ENCODE measurements at places on chromosomes 12 and 14.
A peak's percentile ranks its signal among the peaks of the same experiment; 100 is the strongest.

GRCh38 chr14:57287745-57288144, 19.0 kb downstream of the AP5M1 start:
- no peak for DNase-seq

DNA sequence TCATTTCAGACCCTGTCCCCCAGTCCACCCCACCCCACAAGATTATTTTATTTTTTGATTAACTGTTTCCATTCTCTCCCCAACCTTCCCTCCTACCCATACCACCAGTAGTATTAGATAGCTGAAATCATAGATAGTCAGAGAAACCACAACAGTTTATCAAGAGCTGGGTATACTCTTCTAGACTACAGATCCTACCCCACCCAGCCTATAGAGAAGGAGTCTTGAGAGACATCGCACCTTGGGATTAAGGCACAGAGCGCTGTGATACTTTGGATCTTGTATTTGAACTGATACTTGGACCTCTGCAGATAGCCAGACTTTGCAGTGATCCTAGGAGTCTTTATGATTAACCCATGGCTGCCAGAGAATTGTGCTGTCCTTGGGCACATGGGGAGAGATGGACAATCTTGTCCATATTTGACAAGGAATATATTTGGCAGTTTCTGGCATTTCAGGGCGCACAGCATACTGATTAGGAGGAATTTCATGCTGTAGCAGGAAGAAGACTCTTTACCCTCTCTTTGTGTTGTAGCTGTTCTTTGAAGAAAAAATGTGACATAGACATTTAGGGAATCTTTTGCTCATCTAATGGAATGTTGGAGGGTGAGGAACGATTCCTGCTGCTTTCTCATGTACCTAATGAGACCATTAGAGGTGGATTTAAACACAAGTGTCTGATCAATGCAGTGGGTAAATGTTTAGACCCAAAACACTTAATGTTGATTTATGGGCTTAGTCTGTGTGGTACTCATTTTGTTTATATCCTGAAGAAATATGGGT, 982 bp downstream of the RBMS2 start:
- no peak for DNase-seq

GRCh38 chr12:55831447-55831815, 2.0 kb upstream of the DNAJC14 start:
- no peak for DNase-seq

DNA sequence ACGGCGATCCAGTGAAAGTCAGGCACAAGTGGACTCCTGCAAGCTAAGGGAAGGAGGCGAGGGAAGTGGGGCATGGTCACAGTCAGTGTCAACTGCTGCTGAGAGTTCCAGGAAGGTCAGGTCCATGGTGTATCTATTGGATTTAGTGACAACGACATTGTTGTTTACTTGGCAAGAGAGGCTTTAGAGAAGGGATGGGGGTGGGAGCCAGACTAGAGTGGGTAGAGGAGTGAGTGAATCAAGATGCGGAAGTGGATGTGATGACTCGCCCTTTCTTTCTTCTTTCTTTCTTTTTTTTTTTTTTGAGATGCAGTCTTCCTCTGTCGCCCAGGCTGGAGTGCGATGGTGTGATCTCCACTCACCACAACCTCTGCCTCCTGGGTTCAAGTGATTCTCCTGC, 12.5 kb downstream of the P2RX7 start:
- DNase-seq: no peak

DNA sequence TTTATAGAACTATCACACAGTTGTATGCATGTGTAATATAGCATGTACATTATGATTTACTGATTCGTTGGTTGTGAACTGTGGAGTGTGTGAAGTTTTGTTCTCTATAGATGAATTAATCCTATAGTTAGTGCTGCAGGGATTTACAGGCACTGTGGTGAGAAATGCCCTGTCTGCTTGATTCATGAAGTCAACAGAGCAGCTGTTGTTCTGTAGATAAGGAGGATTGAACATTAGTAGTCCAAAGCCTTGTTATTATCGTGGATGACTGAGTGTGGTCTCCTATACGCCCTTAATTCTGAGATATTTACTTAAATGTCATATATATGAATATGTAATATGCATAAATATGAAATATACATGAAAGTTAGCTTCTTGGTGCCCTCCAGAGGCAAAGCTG, 98.3 kb downstream of the DNAH10 start:
- no peak for DNase-seq

- DNase-seq: no peak
These were observed 116.7 kb upstream of the CAND1 start for GRCh38 chr12:67152451-67152850.

DNA sequence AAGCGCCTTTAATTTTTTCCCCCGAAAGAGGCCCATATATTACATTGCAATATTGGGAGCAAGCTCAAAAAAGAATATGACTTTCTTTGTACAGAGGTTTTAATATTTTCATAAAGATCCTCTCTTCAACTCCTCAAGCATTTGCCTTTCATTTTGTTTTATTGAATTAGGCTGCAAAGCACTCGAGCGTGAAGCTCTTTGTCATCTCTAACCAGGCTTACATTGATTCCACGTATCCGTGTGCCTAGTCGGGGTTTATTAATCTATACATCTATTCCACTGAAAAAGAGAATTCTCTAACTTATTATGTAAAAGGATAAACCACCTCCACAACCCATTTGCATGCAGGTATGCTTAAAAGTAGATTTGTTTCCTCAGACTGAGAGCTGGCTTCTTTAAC, 234.8 kb upstream of the TMPO start:
- no peak for DNase-seq

DNA sequence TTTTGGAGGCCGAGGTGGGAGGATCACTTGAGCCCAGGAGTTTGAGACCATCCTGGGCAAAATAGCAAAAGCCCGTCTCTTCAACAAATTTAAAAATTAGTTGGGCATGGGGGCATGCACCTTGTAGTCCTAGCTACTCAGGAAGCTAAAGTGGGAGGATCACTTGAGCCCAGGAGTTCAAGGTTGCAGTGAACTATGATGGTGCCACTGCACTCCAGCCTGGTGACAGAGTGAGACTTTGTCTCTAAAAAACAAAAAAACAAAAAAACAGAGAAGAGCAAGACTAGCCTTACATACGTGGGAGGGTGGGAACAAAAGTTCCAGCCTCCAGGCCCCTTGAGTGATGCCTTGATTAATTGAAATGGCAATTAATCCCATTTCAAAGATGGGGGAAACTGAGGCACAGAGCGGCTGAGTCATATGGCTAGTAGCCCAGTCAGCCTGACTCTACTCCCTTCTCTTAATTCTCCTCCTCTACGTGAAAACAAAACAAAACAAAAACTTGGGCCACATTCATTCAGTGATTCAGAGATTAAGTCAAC, 3.3 kb upstream of the FAM222A start:
- no peak for DNase-seq

DNA sequence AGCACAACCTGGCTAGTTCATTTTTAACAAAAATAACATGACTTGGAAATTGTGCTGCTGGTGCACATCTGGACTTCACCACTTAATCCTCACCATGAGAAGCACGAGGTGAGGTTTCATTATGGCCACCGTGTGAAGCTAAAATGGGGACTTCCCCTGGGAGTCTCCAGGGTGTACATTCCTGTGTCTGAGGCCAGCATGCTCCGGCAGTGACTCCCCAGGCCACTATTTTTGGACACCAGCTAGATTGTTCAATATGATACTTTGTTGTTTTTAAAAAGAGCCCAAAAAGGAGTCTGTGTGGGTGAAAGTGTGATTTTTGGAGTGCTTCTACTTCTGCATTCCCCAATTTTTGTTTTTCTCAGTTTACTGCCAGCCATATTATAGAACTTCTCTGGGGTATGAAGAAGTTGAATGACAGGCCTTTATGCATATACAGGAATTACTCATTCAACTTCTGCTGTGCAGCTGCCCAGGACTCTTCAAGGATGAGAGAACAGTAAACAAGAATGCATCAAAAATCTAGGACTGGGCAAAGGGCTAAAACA, 16.9 kb upstream of the AICDA start:
- peak; percentile 47 for DNase-seq

GRCh38 chr14:33992274-33993007, 41.6 kb upstream of the EGLN3 start:
- no peak for DNase-seq

- DNase-seq: no peak
These were observed 8.0 kb upstream of the VWF start for GRCh38 chr12:6132496-6132895.

GRCh38 chr14:101757839-101758211, 3.7 kb upstream of the PPP2R5C start:
- no peak for DNase-seq

DNA sequence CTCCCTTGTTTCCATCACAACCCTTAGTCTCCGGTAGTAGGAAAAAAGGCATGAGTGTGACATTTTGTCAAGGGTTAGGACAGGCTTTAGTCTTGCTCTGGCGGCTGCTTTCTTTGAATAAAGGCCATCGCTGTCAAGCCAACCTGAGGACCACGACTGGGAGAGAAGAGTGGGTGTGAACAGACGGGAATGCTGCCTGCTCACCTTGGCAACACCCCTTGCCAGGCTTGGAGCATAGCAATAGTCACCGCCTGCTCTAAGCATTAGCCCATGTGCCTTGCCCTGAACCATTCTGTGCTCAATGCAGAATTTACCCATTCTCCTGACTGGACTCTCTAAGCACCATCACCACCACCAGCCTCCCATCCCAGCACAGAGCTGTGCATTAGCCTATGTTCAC, 36.2 kb downstream of the SPTB start:
- no peak for DNase-seq

DNA sequence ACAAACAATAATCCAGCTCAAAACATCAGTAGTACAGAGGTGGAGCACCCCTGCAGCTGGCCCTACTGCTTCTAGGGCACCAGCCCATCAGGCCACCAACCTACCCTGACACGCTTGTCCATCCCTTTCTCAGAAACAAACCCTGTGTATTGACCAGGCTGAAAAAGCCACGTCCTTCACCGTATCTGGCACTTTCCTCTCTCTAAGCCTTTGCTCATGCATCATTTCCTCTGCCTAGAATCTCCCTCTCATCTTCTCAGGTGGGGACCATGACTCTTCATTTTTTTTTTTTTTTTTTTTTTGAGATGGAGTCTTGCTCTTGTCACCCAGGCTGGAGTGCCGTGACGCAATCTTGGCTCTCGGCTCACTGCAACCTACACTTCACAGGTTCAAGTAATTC, 25.3 kb upstream of the FLVCR2 start:
- DNase-seq: no peak

- DNase-seq: no peak
These were observed 14.5 kb upstream of the WDR89 start for GRCh38 chr14:63656194-63656593.

- no peak for DNase-seq
These were observed 68.2 kb downstream of the DRAM1 start for GRCh38 chr12:101945369-101946232.
